ENCODE measurements at places on chromosomes 1 and 21.

- DNase-seq, result no peak
These were observed 106.8 kb downstream of the NTNG1 start for GRCh38 chr1:107247679-107248078.

DNA sequence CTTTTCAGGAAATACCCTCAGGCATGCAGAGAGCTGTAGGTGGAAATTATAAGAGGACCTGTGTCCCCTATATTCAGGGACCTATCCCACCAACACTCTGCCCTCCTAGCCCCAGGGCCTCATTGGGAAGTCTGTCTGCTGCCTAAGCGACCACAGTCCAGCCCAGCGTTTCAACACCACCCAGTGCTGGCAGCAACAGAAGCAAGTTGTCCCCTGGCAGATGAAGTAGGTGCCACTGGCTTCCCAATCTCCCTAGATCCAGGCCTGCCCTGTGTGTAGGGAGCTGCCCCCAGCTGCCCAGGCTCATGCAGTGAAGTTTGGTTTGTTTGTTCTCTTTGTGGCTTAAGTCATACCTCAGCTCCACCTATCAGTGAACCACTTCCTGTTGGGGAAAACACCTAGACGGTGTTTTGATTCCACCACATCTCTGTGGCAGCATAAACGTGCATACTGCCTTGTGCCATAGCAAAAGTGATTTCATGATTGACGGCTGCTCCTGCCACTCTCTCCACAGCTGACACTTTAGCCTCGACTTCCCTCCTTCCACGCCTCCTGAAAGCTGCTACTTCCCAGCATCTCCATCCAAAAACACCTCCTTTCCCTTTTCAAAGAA lies 8.1 kb upstream of the LEFTY1 start:
- DNase-seq, result no peak

- DNase-seq, result no peak
These were observed 124.4 kb downstream of the HUNK start for GRCh38 chr21:31997191-31997590.

DNA sequence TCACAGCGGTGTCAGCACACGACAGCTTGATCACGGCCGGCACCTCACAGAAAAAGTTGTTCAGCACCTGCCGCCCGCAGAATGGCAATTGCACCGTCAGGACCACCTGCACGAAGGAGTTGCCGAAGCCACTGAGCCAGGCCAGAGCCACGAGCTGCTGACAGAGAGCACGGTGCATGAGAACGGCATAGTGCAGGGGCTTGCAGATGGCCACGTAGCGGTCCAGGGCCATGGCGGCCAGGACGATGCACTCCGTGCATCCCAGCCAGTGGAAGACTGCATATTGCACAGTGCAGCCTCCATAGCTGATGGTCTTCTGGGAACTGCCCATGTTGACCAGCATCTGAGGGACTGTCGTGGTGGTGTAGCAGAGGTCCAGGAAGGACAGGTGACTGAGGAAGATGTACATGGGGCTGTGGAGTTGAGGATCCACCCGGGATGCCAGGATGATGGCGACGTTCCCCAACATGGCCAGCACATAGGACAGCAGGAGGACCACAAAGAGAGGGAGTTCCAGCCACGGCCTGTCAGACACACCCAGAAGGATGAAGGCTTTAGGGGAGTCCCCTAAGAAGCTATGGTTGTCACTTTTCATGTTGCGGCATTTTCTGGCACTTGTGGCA lies 6.4 kb downstream of the OR2B11 start:
- no peak for DNase-seq

- DNase-seq, result peak; percentile 24
These were observed 33.7 kb upstream of the VASH2 start for GRCh38 chr1:212916481-212917133.

DNA sequence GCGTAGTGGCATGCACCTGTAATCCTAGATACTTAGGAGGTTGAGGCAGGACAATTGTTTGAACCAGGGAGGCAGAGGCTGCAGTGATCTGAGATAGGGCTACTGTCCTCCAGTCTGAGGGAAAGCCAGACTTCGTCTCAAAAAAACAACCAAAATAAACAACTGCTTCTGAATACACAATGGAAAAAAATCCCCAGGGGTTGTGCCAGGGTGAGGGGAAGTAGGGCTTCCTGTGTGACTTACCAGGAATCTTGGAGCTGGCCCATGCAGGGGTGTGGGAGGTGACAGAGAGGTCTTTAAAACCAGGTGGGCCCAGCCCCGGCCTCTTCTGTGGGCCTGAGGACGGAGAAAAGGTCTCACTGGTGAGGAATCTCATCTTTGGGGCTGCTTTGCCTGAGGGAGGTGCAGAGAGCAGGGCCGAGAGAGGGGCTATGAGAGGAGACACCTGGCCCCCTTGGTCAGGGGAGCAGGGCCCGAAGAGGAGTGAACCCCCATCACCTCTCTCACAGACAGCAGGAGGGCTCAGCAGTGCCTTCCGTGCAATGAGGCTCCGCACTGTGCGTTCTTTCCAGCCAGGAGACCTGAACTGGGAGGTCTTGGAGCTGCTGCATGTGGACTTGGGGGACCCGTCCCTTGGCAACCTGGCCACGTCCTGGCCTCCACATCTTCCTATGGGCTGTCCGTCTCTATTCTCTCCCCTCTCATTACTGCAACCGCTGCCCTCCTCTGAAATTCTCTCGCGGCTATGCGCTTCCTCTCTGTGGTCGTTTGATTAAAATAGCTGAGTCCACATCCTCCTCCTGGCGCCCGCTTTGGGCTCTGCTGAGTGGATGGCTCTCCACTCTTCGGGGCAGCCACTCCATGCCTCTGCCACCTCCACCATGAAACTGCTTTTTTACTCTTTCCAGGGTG lies 10.7 kb downstream of the PLA2G5 start:
- no peak for DNase-seq

DNA sequence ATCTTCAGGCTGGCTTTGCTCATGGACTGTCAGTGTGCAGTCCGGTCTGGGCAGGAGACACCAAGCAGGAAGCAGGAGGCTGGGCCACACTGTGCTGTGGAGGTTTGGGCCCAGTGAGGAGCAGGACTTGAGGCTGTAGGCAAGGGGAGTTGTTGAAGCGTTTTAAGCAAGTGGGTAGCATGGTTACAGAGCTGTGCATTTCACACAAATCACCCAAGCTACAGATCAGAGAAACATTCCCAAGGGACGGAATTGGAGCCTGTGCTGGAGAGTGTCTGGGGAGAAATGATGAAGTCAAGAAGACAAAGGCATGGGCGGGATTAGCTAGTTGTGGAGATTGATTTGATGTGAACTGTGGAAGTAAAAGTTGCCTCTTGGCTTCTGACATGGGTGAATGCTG lies 60.9 kb downstream of the KIF21B start:
- no peak for DNase-seq

DNA sequence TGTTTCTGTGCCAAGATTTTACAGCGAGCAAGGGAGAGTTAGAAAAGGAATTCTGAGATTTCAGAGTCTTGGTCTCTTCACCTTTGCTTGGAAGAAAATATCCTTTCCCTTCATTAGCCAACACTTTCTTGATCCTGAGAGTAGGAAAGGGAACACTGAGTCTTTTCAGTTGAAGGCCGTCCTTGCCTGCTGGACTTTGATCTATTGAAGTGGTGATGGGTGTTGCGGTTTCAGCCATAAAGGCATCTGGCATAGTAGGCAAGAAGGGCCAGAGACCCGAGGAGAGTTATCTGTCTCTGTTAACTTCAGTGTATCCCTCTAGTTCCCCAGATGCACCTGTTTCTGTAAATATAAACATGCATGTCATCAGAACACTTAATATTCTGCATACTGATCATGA lies 9.7 kb downstream of the SELE start:
- DNase-seq, result no peak

DNA sequence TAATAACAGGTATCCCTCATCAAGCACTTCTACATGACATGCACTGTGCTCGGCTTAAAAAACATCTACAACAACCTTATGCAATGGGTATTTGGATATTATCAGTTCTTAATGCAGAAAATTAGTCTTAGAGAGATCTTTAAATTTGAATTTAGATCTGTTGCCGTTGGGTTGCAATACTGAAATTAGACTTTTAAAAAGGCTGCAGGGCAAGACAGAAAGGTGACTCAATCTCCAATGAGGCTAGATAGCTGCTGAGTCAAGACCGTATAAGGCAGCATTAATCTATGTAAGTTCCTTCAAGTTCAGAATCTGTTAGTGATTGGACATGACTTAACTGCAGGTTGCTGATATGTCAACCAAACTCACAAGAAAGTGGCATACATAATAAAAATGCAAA lies 37.3 kb downstream of the OLFM3 start:
- no peak for DNase-seq

DNA sequence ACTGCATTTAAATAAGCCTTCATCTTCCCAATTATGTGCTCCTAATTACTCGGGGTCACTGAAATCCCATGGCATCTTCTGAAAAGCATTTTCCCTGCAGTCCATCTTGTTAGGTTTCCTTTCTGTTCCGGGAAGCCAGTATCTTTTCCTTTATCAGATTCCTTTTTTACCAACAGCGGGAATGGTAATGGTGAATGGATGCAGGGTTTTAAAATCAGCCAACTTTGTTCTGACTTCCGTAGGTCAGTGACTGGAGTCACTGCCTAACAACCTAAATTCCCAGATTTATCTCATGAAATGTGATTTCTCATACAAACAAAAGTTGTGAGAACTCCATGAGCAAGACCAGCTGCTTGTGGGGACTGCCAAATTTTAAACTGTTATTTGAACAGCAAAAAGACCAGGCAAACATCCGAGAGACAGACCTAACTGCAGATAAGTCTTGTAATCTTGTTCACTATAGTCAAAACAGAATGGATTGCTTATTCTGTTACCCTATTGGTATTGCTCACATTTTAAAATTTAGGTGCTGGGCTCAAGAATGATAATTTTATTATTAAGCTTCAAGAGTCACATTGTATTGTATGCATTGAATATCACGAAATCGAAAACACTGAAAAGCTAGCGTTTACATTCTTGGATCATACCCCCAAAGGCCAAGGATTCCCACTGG lies 1.2 kb upstream of the RWDD3 start:
- no peak for DNase-seq

- no peak for DNase-seq
These were observed 98.5 kb upstream of the DMRTA2 start for GRCh38 chr1:50521703-50522102.

DNA sequence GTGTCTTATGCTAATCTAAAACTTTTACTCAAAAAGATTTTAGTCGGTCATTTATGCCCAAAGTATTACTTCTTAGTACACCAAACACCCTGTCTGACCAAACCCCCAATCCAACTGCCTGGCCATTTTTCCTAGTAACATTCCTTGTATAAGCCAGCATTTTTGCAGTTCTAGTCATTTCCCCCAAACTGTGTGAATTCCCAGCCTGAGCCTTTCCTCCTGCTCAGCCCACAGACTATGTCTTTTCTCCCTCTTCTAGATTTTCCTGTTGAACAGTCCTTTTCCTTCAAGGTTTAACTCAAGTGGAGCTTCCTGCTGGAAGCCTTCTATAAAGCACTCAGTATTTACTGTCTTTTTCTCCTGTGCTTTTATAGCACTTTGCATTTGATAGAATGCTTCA lies 843.8 kb downstream of the USP25 start:
- no peak for DNase-seq

GRCh38 chr1:19559641-19560040 lies 74.3 kb upstream of the CAPZB start:
- no peak for DNase-seq

GRCh38 chr21:37700641-37701202 lies 215.5 kb downstream of the KCNJ6 start:
- peak; percentile 67 for DNase-seq

Measured in nephron progenitor cell (in vitro differentiated cells).